Right forelimb (tissue), 1 donor: ENCODE measurements at places on chromosomes 2 and 18.

GRCh38 chr2:139622691-139623090 lies 842.5 kb upstream of the NXPH2 start:
- no peak for DNase-seq

DNA sequence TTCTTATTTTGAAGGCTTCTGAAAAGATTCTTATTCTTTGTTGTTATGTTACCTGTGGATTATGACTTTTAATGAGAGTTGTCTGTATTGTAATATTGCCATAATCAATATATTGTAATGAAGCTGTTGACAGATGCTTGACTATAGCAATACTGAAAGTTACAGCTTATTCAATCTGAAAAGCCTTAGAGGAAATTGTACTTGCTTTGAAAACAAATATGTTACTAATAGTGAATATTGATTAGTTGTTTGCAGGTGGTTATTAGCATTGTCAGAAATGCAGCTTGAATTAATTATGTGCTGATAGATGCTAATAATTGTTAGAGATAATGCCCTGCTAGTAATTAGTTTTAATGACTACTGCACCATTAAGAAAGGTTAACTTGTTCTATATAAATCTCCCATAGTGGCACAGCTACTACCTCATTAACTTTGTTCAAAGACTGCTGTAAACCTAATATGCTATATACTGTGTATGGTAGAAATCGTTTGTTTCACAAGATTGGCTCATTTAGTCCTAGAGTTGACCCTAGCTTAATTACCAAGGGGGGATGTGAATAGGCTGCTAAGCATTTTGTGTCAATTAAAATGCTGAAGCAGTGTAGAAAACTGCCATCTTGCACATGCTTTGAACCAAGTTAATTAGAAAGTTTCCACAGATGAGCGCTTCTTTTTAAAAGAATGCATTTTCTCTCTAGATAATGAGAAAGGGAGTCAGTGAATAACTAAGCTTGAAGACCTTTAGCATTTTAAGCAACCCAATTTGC lies 30.5 kb downstream of the SLC39A10 start:
- no peak for DNase-seq

- DNase-seq, result no peak
These were observed 15.3 kb downstream of the MTX2 start for GRCh38 chr2:176284461-176285049.

DNA sequence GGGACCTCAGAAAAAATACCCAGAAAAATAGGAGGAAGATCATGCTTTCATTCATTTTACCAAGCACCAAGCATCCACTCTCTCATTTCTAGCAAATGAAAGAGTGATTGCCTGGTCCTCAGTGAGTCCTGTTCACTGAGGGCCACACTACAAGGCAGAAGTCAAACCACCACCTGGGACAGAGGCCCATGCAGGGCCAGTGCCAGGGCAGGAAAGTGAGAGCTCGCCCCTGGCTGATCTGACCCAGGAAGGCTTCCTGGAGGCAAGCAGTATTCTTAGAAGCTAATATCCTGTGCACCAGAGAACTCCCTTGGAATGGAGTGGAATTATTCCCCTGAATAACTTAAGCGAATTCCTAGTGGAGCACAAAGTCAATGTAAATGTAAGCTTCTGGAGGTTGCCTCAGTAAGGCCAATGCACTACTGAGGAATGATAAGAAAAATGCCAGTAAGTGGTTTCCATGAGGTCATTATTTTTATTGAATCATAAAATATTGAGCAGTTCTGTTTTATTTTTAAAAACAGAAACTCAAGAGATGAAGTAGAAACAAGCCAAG lies 191.6 kb upstream of the ID2 start:
- no peak for DNase-seq
